Stimulated activated CD4-positive, alpha-beta T cell treated with anti-CD3 and anti-CD28 coated beads, Interleukin-15, amount 100 ng/mL, for 48 hours (primary cell): ENCODE measurements at places on chromosomes 7 and 10.

DNA sequence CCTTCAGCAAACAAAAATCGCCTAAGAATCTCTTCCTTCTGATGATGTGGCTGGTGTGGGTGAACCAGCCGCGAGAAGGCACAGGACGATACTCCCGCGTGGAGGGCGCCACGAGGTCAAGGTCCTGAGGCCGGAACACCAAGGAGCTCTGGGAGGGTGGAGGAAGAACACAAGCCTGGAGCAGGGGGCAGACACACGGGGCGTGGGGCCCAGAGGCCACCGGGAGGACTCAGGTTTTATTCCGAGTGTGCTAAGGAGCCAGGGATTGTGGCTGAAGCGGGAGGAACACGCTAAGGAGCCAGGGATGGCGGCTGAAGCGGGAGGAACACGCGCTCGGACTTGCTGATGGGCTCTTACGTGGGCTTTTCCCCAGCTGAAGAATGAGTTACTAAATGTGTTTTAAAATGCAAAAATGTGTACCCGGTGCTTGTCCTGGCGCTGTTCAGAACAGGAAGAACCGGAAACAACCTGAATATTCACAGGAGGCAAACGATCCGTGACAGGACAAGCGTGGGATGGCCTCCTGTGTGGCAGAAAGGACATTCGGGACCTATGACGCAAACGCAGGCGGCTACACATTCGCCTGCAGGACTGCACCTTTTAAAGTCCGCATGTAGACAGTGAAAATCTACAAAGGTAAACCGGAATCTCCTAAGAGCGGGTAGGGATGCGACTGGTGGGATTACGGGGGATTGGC, 64.0 kb downstream of the MAD1L1 start:
- no peak for DNase-seq

- DNase-seq: no peak
Observed at GRCh38 chr7:55108401-55108800, 89.6 kb downstream of the EGFR start.

GRCh38 chr10:33073641-33074415, 115.8 kb upstream of the ITGB1 start:
- no peak for DNase-seq

DNA sequence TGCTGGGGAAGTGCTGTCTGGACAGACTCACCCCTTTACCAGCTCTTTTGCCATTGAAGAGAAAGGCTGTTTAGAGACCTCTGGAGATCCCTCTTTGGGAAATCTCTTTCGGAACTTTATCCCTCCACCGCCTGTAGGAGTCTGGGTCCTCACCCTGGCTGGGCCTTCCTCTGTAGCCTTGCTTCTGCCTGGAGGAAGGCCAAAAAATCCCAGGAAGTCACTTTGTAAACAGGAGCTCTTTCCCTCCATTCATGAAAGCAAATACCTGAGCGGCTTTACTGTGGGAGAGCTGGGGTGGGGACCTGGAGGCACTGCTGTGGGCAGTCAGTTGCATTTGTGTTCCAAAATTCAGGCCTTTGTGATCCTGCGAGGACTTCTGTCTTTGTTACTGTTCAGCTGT, 126.2 kb downstream of the KLF6 start:
- DNase-seq: no peak

DNA sequence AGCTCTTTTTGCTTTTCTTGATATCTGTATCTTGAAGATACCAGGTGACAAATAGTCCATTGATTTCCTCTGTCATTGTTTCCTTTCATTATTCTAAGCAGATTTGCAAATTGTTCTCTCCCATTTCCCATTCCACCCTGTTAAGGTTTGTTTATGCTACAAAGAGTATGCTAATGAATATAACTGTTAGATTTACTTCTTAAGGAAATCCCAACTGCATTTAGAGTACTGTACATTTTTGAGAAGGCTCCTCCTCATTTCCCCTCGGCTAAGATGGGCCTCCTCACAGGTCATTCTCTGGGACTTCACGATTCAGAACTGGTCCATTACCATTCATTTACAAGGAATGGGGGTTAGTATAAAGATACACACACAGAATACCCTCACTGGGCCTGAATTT, 15.6 kb downstream of the AUTS2 start:
- DNase-seq: no peak

GRCh38 chr7:101113836-101114235, 13.1 kb upstream of the SERPINE1 start:
- no peak for DNase-seq

GRCh38 chr7:34131371-34131770, 226.0 kb downstream of the BMPER start:
- no peak for DNase-seq

DNA sequence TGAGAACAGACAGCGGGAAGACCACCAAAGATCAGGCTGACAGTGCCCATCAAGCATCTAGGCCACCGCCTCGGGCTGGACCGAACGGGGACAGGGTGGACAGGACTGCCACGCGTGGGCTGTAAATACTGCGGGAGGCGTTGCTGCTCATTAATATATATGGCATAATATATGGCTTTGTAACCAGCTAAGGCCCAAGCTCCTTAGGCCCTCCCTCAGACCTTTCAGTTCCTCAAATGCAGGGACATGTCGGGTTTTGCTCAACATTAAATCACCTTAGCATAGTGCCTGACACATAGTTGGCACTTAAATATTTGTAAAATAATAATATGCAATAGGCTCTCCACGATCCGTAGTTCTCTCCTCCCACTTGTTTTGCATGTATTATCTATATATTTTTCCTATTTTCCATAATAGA, 402 bp upstream of the TMEM168 start:
- no peak for DNase-seq

GRCh38 chr7:122528879-122529481, 169.9 kb downstream of the RNF133 start:
- no peak for DNase-seq

DNA sequence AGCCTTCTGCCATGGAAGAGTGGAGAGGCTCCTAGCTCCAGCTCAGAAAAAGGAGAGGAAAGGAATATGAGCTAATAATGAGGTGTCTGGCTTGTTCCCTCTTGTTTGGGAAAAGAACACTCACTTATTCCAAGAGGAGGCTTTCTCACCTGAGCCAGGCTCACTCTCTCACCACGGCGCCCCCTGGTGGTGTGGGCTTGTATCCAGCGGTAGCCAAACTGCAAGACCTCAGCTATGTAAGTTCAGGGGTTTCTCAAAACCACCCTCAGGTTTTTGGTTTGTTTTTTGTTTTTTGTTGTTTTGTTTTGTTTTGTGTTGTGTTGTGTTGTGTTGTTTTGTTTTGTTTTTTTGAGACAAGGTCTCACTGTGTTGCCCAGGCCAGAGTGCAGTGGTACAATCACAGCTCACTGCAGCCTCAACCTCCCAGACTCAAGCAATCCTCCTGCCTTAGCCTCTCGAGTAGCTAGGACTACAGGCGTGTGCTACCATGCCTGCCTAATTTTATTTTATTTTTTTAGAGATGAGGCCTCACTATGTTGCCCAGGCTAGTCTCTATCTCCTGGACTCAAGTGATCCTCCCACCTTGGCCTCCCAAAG, 124.0 kb downstream of the TMEM130 start:
- peak; percentile 69 for DNase-seq

DNA sequence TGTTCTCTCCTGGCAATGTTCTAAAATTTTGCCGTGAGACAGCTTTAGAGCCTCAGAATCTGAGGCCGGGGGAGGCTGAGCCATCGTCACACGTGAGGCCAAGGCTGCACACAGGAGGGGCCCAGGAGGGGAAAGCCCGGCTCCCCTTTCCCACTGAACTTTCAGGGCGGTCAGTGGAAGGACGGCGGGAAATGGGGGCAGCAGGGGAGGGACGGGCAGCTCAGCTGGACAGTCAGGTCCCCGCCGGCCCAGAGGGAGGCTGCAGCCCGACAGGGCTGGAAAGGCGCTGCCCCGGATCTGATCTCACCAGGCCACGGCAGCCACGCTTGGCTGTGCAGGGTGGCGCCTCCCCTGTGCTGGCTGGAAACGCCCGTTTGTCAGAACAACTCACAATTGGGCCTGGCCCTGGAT, 43.3 kb upstream of the ADGRA1 start:
- no peak for DNase-seq

DNA sequence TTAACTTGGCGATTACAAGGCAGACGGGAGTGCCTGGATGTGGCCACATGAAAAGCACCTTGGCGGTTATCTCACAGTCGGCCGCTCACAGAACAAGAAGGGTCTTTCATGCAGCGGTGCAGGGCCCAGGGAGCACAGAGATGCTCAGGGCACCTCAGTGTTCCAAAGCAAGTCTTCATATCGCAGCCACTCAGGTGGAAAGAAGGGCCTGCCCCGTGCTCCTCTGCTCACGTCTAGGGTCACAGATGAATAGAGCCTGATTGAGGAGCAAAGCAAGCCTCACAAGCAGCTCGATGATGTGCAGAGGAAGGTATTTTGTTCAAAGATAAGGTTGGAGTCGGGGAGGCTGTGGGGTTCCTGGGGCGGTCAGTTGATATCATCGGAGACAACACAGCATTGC, 297.8 kb downstream of the WDR11 start:
- no peak for DNase-seq

DNA sequence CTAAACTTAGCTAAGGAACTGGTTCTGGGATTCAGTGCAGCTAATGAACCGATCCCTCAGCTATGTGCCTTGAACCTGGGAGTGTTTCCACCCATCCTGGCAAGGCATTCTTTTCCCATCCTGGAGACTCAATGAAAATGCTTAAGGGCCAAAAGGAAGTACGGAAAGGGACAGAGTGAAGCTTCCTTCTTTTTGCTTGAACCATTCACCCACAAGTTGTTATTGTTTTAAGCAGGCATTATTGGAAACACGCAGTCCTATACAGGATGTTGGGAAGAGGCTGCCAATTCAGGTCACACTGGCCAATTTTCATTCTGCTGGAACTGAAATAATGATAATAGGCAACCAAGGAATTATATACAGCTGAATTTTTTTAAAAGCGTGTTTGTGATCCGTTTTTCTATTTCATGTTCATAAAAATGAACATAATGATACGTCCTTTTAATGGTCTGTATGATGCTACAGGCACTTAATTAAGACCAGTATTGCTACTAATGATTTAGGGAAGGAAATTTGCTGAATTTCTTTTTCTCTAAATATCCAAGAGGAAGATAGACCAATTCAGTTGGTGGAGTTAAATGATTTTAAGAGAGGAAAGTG, 57.8 kb upstream of the FZD1 start:
- DNase-seq: no peak

GRCh38 chr10:8124436-8124835, 69.9 kb downstream of the GATA3 start:
- DNase-seq: no peak

GRCh38 chr7:2404714-2405119, 1.3 kb downstream of the CHST12 start:
- no peak for DNase-seq

DNA sequence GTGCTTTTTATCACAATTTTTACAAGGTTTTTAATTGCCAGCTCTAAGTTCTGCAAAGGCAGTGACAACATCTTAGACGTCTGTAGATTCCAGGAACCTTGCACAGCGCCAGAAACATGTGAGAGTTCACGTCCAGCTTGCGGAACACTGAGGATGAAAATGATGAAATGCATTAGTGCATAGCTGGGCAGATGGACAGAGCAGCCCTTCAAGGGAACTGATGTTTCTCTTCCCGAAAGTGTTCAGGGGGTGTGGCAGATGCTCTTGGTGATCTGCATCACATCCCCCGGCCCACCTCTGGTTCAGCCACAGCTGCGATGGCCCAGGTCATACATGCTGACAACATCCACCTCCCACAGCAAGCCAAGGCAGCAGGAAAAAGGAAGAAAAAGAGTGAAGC, 40.9 kb downstream of the ITIH5 start:
- no peak for DNase-seq

DNA sequence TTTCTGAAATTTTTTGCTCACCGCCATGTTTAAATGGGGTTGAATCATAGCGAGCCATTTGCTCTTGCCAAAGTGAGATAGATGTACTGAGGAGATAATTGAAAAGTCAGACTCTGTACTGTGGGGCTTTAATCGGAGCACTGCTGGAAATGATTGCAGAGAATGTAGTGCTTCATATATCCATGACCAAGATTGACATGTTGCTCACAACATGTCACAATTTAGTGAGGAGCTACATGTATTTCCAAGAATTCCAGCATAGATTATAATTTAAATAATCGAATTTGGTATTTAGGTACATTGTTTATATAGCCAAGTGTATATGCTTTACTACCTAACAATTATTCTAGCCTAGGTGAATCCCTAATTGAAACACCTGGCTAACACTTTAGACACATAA, 66.5 kb downstream of the PODXL start:
- DNase-seq: no peak

DNA sequence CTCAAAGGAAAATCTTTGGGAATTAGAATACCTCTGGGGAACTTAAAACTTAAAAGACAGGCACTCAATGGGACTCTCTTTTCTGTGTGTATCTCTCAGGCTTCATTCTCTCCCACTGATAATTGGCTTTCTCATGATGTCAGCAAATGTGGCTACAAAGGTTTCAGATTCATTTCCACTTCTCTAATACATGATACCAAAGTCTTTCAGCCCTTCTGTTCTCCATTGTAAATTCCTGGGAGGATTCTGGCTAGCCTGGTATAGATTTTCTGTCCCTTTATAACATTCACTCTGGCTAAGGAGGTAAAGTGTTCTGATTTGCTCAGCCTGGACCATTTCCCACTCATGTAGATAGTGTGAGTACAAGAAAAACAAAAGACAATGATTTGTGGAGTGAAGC, 606.2 kb downstream of the PCDH15 start:
- no peak for DNase-seq

GRCh38 chr7:73968487-73968886, 59.5 kb upstream of the ELN start:
- no peak for DNase-seq

DNA sequence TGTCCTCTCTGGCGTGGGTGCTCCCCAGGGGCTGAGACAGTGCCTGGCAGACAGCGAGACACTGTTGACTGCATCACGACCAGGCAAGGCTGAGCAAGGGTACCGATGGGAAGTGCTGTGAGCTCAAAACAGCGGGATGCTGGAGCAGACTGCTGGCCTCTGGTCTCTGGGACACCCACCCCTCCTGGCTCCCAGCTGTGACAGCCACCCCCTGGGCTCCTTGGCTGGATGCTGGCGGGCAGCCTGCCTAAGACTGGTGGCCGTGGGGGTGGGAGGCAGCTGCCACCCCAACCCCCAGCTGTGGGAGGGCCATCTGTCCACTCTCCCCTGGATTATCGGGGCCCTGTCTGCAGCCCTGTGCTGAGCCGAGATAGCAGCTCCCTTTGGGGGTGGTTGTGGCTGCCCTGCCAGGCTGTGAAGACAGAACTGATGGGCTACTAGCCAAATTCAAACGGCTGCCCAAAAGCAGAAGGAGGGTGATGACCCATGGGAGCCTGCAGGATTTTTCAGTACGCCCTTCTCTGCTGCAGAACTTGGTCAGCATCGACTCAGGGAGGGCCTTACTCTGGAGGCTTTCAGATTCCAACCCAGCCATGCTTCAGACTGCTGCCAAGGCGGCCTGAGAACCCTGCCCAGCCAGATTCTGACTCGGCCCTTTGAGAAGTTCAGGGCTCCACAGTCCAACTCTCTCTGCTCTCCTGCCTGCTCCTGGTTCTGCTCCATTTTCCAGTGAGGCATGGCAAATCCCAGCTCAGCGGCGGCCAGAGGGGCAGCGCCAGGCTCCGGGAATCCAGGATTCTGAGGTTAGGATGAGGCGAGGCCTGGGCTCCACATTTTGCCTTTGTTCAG, 125.3 kb downstream of the NEURL1 start:
- DNase-seq: no peak

- DNase-seq: no peak
Observed at GRCh38 chr7:139541600-139542307, 18.3 kb downstream of the CLEC2L start.
